NCI-H524 treated with DMSO at 0.1 percent for 48 hours (cell line): ENCODE measurements at places on chromosomes 7 and 10.

- DNase-seq, result no peak
These were observed 9.9 kb downstream of the LRRC4 start for GRCh38 chr7:128021366-128021765.

DNA sequence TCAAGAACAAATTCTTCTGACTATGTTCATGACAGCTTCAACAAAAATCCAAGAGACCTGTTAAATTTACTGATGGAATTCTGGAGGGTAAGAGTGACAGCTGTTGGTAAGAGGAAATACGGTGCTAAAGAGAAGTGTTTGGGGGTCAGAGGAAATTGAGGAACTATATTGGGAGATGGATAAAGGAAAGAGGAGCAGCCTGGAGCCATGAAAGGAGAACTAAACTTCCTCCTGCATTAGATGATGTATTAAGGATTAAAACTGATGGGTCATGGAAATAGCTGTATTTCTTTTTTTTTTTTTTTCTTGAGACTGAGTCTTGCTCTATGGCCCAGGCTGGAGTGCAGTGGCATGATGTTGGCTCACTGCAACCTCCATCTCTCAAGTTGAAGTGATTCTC is 95.3 kb downstream of the HERPUD2 start:
- DNase-seq, result no peak

DNA sequence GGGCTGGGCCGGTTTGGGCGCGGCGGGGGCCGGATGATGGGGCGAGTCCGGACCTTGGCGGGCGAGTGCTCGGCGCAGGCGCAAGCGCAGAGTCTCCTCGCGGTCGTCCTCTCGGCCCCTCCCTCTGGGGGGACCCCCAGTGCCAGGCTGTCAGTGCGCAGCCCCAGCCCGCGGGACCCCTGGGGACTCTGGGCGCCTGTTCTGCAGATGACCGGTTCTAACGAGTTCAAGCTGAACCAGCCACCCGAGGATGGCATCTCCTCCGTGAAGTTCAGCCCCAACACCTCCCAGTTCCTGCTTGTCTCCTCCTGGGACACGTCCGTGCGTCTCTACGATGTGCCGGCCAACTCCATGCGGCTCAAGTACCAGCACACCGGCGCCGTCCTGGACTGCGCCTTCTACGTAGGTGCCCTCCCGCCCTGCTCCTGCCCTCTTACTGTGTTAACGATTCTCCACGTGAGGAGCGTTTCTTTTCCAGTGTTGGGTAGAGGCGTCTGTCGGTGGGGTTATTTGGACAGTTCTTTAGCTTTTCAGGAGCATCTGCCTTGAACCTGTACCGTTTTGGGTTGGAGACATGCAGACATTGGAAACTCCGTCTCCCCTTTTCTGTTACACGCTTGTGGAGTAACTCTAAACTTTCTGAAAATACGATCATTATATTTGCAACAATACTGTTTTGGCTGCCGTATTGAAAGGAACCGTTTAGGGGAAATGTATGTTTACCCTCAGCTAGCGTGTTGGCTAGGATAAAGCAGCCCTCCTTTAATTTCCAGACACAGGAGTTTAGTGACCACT is 706 bp downstream of the BUB3 start:
- DNase-seq, result no peak

- peak; percentile 34 for DNase-seq
These were observed 1.3 kb downstream of the TSPAN13 start for GRCh38 chr7:16754856-16755317.

DNA sequence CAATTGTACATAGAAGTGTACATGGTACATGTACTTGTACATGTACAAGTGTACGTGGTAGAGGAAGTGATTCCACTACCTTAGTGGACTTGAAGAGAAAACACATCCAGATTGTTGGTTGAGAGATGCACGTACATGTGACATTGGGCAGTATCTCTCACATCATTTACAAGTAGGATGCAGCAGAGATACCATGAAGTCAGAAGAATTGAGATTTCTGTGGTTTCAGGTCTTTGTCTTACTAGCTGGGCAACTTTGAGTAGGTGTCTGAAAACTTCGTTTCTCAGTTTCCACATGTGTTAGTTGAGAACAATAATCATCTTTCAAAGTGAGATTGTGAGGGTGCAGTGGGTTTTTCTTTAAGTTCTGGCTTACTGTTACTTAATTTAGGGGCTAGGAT is 21.5 kb downstream of the CLDN12 start:
- DNase-seq, result no peak

GRCh38 chr10:66085906-66086305 is 839.9 kb upstream of the LRRTM3 start:
- no peak for DNase-seq
